SHP77 (cell line): ENCODE measurements at places on chromosomes 16 and 17.

- DNase-seq: peak; percentile 15
Observed at GRCh38 chr17:63039342-63039741, 73.3 kb downstream of the TANC2 start.

- no peak for DNase-seq
Observed at GRCh38 chr17:77873500-77874302, 84.8 kb upstream of the TNRC6C start.

DNA sequence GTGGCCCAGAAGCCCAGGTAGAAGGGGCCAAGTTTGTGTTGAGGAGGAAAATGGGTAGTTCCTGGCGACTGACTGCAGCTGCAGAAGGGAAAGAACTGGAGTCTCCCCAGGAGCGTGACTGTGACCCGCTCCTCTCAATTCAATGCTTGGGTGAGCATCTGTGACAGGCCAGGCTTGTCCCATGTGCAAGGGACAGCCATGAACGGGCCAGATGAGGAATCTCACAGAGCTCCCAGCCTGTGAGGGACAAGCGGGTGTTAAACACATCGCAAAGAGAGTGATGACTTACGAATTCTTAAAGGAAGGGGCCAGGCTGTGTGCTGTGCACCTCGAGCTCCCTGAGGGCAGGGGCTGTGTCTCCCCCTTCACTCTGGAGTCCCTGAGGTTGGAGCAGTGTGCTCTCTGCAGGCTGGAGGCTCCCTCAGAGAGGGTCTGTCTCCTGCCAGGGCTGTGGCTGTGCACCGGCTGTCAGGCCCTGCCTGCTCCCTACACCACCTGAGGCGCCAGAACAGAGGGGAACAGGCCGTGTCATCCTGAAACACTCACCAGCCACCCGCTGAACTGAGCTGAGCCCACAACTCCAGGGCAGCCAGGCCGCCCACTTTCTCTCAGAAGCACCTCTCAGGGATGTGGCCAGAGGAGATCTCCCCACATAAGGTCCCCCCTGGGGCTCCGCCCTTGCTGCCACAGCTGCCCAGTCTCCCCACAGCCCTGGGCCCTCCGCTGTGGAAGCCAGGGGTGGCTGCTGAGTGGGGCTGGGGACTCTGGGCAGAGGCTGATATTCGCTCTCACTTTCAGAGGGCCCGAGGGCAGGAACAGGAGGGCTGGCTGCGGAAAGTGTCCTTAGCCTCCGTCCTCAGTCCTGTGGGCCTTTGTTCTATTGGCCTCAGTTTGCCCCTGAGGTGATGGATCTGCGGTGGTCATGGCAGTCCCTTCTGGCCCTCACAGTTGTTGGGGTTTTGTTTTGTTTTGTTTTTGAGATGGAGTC lies 25.7 kb upstream of the NXPH3 start:
- DNase-seq: no peak

DNA sequence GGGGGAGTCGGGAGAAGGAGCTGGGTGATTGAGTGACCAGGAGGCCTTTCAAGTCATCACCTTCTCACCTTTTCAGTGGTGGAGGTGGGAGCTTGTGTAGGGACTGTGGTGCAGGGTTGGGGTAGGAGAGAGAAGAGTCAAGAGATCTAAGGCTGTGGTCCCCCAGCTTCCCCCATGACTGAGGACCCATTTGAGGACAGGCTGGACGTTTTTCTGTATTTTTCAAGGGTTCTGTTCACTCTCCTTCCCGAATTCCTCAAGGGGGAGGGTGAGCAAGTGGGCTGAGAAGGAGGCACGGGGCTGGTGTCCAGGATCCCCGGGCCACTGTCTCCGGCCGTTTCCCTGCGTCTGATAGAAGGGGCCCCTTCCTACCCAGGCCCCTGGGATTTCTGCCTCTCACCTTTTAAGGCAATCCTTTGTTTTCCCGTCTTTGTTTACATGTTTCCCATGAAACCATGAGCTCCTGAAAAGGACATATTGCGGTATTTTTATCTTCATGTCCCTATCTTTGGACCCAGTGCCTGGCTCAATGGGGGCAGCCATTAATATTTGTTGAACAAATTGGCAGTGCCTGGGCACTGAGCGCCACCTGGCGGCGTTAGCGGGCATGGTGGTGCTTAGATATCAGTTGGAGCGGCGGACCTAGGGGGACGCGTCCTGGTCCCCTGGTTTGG lies 9.2 kb upstream of the CD300A start:
- peak; percentile 71 for DNase-seq

DNA sequence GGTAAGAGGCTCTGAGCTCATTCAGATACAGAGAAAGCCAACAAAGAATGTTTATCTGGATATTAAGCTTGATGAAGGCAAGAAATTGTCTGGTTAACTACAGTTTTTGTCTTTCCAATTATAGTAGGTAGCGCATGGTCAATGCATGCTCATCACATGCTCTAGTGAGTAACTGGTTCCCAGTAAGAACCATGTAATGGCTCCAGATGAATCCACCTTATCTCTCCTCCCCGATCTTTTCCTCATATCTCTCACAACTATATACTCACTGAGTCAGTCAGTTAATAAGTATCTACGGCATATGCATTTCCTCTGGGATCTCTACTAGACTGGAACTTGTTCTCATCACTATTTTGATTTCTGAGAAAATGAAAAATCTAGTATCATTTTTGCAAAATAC lies 340.7 kb upstream of the DYNLRB2 start:
- DNase-seq: no peak

DNA sequence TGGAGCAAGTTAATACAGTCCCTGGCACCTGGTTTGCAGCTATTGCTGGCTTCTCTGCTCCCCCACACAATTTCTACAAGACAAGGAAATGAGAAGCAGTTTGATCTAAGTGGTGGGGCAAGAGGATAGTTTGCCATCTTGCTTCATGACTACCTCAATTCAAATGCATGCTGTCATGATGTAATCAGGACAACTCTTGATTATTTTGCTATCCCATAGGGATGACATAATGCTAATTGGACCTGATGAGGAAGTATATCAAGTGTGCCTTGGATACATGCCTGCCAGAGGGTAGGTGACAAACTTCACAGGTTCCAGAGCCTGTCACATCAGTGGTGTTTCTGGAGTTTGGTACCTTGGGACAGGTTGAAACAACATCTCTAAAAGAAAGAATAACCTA lies 40.9 kb downstream of the SLFN5 start:
- DNase-seq: no peak

DNA sequence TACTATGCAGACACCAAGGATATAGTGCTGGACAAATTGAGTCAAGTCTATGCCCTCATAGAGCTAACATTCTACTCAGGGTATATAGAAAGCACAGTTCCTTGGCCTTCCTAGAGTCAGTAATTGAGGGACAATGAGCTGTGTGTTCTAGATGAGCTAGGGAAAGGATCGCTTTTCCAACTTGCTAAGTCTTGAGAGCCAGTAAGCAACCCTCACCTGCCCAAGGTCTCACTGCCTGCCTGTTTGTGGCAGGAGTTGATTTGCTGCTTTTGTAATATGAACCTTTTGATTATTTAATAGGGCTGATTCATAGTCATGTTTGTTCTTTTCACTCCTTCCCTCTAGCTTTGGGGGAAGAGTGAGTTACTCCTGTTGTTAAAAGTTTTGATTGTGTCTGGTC lies 6.5 kb downstream of the DDX42 start:
- no peak for DNase-seq

- no peak for DNase-seq
Observed at GRCh38 chr16:27795992-27796614, 246.2 kb downstream of the KATNIP start.

DNA sequence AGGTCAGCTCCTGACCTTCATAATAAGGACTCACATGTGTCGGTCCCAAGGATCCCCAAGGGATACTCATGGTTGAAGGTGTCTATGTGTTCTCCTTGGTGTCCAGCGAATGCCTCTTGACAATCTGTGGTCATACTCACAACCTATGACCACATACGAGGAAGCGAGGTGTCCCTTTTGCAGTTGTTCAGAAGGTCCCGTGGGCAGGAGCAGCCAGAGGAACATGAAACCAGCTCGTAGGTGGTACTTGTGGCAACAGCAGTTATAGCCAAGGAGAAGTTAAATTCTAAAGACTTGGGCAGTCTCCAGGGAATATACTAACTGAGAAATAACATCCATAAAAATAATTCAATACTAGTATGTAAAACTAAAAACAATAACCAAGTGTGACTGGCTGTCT lies 685.3 kb downstream of the WWOX start:
- DNase-seq: no peak

- DNase-seq: no peak
Observed at GRCh38 chr16:81711657-81712319, 67.3 kb upstream of the PLCG2 start.

DNA sequence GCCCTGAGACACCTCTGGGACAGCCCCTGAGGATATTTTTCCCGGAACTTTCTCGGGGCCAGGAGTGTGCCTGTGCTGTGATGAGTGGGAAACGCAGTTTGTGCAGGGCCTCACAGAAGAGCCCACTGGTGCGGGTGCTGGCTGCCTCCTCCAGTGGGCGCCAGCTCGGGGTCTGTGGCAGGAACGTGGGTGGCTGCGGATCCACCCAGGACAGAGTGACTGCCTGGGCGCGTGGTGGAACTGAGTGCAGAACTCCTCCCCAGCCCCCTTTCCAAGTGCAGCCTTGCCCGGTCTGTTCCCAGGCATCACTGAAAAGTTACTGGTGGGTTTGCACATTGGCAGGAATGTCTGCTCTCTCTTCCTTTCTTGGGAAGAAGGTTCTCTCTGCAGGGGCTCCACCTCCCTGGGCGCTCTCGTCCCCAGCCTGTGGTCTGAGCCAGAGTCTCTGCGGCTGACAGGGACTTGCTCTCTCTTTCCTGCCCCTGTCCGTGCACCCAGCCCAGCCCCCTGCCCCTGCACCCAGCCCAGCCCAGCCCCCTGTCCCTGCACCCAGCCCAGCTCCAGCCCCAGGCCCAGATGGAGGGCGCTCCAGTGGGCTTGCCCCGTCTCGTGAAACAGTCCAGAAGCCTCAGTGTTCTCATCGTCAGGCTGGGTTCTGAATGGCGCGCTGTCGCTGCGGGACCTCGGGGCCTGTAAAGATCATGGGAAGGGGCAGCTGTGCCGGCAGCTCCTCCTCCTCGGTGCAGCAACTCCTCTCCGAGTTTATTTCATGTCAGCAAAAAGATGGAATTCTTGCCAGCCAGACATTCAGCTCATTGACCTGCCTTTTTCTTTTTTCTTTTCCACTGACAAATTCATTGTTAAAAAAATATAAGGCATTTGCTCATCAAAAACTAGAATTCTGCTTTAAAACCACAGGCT lies 117.5 kb downstream of the BANP start:
- no peak for DNase-seq

DNA sequence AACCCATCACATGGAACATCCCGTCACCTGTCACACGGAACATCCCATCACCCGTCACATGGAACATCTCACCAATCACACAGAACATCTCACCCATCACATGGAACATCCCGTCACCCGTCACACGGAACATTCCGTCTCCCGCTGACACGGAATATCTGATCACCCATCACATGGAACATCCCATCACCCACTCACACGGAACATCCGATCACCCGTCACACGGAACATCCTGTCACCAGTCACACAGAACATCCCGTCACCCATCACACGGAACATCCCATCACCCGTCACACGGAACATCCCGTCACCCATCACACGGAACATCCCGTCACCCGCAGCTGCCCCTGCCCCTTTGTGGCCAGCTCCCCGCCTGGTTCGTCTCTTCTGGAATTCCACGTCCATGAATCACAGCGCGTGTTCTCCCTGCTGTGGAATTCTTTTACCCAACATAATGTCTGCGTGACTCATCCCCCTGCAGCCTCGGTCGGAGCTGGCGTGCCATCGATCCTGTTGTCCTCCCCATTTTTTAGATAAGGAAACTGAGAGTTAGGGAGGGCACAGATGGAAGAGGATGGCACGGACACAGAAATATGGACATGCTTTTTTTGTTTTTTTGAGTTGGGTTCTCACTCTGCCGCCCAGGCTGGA lies 5.6 kb downstream of the CPNE7 start:
- no peak for DNase-seq

DNA sequence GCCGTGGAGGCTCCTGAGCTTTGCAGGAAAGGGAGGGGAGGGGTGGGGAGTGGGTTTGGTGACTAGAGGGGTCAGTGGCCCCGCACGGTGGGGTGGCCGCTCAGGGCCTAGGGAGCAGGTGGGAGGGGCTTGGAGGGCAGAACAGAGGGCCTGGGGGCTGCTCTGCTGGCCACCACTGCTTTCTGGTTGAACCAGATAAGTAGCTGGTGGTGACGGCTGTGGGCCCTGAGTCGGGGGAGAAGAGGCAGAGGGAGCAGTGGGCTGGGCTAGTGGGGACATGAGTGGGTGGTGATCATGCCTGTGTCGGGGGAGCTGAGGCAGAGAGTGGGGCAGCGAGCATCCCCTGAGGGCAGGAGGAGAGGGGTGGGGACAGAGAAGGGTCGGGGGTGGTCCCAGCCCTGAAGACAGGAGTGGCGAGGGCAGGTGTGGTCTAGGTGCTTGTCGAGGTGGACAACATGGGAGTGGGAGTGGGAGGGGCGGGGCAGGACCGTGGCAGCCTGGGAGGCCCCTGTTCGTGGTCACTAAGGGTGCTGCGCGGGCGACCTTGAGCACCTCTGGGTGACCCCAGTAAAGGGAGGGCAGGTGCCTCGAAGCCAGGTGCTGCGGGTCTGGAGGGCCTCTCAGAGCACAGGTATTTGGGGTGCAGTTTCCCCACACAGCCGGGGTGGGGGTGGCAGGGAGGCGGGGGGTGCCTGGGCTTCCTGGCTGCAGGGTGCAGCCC lies 6.3 kb upstream of the CD7 start:
- no peak for DNase-seq

DNA sequence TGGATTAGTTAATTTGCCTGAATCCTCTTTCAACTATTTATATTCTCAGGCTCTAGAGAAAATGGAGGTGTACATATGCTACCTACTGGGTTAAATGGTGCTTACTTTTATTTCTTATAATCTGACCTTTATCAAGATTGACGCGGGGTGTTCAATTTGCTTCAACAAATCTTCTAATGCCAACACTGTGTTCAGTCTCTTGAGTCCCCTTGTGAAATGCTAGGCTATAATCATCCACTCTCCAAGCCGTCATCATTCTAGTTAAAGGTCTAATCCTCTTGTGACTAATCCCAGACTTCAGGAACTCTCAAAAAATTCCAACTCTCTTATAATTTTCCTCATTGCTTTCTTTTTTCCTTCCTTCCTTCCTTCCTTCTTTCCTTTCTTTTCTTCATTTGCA lies 1396.2 kb downstream of the CDH8 start:
- no peak for DNase-seq

DNA sequence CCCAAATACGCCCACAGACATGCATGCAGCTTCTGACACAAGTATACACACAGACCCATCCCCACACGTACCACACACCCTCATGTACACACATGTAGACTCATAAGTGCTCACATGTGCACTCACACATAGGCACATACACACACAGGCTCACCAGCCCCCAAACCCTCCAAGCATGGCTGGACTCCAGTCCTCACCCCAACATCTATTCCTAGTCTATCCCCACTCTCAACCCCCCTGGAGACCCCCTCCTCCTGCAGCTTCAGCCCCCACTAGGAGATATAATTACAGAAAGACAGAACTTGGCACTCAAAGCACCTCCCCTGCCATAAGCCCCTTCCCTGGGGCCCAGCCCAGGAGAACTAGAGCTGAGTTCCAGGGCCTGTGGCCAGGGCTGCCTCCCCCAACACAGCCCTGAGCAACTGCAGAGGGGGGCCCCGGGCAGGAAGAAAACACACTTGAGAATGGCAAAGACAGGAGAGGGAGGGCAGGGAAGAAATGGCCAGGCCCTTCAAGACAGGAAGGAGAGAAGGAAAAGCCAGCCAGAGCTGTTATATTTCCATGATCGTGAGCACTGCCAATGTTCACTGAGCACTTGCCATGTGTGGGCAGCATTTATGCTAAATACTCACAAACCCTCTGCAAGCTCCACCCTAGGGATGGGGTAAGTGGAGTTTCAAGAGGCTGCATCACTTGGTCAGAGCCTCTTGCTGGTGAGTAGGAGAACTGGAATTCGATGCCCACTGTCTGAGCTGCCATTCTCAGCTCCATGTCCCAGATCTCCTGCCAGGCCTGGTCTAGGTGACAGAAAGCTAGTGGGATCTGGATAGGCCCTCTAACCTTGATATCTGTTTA lies 224.5 kb downstream of the ZNF423 start:
- DNase-seq: no peak
